Stimulated activated CD8-positive, alpha-beta memory T cell treated with anti-CD3 and anti-CD28 coated beads, Interleukin-7, amount 100 ng/mL, for 24 hours (primary cell): ENCODE measurements at places on chromosomes 13 and 19.

DNA sequence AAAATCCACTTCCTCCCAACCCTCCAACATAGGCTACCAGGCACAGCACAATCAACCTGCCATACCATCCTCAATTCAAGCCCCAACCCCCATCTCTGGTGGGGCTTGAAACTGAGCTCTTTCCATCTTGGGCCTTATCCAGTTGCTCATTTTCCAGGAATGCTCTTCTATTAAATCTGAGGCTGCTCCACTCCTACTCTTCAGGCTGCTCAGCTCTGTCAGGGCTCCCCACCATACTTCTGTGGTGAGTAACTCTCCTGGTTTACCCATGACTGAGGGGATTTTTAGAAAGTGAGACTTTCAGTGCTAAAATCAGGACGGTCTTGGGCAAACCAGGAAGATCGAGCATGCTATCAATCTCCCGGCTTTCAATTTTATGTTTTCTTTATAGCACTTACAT lies 512.8 kb downstream of the LMO7 start:
- no peak for DNase-seq

DNA sequence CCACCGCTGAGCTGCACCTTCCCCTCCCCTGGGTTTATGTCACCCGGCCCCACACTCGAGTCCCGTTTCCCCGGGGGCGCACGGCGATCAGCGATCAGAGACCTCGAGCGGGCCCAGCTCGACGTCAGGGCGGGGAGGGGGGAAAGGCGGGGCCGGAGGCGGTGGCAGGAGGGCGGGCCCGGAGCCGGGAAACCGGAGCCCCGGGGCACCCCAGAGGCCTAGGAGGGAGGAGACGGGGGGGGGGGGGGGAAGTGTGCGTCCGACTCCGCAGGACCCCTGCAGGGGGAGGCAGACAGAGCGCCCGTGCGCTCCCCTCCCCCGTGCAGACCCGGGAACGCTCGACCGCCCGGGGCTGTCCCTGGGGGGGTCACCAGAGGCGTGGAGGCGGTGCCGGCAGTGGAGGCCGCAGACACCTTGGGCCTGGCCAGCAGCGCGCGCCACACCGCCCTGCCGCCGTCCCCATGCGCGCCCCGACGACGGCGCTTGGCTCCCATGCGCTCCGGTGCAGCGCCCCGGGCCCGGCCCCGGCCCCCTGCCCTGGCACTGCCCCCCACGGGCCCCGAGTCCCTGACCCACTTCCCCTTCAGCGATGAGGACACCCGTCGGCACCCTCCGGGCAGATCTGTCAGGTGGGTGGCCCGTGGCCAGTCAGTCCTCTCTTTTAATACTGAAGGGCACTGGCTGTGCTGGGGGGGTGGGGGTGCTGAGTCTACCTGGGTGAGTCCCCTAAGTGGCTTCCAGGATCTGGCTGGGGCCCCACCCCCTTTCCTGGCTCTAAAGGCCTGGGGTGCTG lies 11.8 kb downstream of the PDE4A start:
- no peak for DNase-seq

- peak; percentile 86 for DNase-seq
Observed at GRCh38 chr19:16330368-16330801, 5.8 kb downstream of the KLF2 start.

DNA sequence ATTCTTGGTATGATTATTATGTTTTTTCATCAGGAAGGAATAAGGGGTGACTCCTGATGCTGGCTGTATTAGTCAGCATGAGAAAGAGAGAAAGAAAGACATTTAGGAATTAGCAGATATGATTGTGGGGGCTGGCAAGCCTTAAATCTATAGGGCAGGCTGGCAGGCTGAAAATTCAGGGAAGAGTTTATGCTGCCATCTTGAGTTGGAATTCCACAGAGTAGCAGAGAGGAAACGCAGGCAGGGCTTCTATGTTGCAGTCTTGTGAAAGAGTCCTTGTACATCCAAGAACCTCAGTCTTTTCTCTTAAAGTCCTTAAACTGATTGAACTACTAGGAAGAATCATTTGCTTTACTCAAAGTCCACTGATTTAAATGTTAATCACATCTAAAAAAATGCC lies 262.7 kb upstream of the SLC10A2 start:
- no peak for DNase-seq

DNA sequence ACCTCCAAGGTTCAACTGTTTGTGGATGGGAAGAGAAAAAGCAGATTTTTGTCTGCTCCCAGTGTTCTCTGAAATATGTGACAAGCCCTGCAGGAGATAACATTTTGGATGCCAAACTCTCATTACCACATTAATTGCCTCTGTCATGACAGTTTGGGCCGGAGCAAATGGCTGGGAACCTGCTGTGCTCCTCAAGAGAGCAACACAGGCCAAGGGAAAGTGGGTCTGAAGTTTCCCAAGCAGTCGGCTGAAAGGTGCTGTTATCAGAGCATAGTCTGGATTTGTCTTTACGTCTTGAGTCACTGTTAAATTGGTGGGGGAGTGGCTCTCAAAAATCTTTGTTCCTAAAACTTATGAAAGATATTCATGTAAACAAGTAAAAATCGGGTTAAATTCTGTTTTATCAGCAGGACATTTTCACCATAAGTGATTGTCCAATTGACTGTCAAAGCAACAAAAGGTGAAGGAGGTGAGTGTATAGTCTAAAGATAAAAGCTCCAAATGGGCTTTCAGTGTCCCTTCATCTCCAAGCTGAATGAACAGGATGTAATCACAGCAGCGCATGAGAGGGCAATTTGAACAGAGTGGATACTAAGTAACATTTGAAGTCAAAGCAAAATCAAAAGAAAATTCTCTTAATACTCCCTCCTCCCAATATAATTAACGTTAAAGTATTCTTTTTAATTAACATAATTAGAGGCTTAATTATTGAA lies 844.8 kb downstream of the PCDH17 start:
- no peak for DNase-seq

GRCh38 chr13:111961236-111961635 lies 105.7 kb upstream of the SOX1 start:
- no peak for DNase-seq

GRCh38 chr13:46172531-46172991 lies 9.4 kb downstream of the LCP1 start:
- no peak for DNase-seq

GRCh38 chr13:71864986-71865873 lies 1.8 kb downstream of the DACH1 start:
- DNase-seq: no peak

- no peak for DNase-seq
Observed at GRCh38 chr13:23901365-23901764, 4.1 kb upstream of the C1QTNF9B start.

DNA sequence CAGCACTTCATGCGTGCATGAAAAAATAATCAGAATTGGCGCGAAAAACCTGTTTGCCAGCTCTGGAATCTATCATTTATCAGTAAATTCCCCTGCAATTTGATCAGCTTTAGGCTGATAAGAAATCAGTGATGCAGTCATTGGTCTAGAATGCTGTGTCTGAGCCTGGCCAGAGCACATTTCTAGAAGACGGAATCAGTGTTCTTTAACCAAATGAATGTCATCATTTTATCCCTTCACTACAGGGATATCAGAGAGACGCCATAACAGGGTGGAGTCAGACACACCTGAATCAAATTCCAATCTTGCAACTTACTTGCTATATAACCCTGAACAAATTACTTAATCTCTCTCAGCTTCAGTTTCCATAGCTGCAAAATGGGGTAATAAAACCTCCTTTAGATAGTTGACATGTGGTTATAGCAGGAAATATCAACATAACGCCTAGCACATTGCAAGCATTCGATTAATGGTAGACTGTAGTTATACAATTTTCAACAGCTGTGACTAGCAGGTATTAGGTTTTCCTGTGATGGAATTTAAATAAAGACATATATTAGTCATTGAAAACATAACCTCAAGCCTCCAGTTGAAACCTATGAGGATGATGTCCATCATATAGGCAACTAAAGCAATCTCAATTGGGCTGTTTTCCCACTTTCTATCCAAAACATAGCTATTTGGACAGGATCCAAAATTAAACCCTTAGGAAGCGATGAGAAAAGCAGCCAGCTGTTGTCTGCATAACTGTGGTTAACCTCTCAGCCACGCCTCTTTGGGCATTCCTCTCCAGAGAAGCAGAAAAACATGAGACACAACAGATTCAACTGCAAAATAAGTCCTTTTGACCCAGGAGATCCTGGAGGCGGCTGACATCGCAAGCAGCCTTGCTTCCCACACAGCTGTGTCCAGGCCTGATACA lies 51.6 kb upstream of the UBL3 start:
- DNase-seq: no peak
